ENCODE measurements at places on chromosomes 7 and 10. TPM values are rescaled to one million over a fixed set of nuclear protein-coding genes. Genes with fewer than 3 reads are reported as not detected.

FAM185A gene
- total RNA-seq, result 12.9 TPM

FAM241B gene
- total RNA-seq, result 9.7 TPM

- H3K27me3 ChIP-seq, result peaks cover 3% of the 10 kb centered on the region
- H3K4me1 ChIP-seq, result no peaks in the 10 kb centered on the region
- no peak overlapping the region for H3K4me3 ChIP-seq
- H3K36me3 ChIP-seq, result no peaks in the 10 kb centered on the region
- H3K27ac ChIP-seq, result no peak overlapping the region
These were observed 473.8 kb downstream of the KCNMA1 start for GRCh38 chr10:77163670-77164348.

GRCh38 chr10:122659651-122660050 lies 40.0 kb downstream of the C10orf120 start:
- DNase-seq, result no peak
- H3K4me1 ChIP-seq, result no peaks in the 10 kb centered on the region
- H3K27me3 ChIP-seq, result no peaks in the 10 kb centered on the region
- H3K4me3 ChIP-seq, result no peak overlapping the region

GRCh38 chr7:31553661-31554081 lies 39.8 kb downstream of the ITPRID1 start:
- H3K27ac ChIP-seq, result no peak overlapping the region
- no peaks in the 10 kb centered on the region for H3K27me3 ChIP-seq
- DNase-seq, result no peak
- H3K4me3 ChIP-seq, result no peak overlapping the region
- H3K36me3 ChIP-seq, result no peaks in the 10 kb centered on the region
- H3K4me1 ChIP-seq, result no peaks in the 10 kb centered on the region

All from T-cell (primary cell).